ENCODE measurements at places on chromosomes 13 and 19.
A peak's percentile ranks its signal among the peaks of the same experiment; 100 is the strongest.

DNA sequence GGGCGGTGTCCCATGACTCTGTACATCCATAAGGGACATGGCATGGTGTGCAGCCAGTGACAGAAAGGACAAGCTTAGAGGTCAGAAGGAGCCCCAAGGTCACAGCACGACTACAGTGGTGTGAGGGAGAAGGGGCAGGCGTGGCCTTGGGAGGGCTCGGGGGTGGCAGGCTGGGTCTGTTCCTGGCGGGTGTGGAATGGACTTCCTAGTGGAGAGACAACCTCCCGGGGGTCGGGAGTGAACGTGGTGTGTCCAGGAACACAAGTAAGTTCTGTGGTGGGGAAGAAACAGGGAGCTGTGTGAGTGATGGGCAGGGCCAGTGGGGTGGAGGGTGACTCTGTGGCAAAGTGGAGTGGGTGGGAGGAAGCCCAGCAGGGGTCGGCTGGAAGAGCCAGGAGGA lies 279.3 kb downstream of the TEX29 start:
- DNase-seq, result no peak

DNA sequence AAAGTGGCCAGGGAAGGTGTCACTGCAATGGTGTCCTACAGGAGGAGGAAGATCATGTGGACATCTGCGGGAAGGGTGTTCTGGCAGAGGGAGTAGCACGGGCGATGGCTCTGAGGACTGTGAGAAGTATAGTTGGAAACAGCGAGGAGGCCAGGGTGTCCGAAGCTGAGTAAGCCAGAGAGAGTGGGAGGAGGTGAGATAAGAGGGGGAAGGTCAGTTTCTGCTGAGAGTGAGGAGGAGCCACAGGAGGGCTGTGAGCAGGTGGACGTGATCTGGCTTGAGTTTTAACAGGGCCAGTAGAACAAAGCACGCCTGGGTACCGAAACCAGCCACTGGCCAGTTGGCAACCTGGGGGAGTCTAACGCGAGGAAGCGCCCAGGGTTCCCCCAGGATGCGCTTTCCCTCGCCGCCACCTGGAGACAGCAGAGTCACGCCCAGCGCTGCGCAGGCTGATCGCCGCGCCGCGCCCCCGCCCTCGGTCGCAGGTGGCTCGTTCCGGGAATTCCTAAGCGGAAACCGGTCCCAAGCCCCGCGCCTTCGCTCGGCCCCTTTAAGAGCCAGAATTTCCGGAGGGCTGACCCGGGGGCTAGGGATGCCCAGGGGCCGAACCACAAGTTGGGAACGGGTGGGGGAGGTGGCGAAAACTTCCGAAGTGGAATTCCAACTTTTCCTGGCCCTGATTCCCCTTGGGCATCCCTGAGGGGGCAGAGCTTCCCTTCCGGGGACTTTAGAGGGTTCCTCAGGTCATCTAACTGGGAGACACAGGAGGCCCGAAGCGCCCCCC lies 1.1 kb upstream of the LSR start:
- peak; percentile 87 for DNase-seq

- no peak for DNase-seq
Observed at GRCh38 chr19:7965921-7966665, 22.6 kb upstream of the TIMM44 start.

GRCh38 chr13:50453188-50453587 lies 390.3 kb downstream of the DLEU7 start:
- DNase-seq, result no peak

- no peak for DNase-seq
Observed at GRCh38 chr19:1276628-1277022, 1.3 kb downstream of the FAM174C start.

GRCh38 chr13:34349091-34349722 lies 531.3 kb downstream of the RFC3 start:
- no peak for DNase-seq

- peak; percentile 78 for DNase-seq
Observed at GRCh38 chr13:113489549-113490495, 689 bp downstream of the DCUN1D2 start.

GRCh38 chr19:47469719-47470118 lies 2.0 kb downstream of the SLC8A2 start:
- DNase-seq, result no peak

- DNase-seq, result no peak
Observed at GRCh38 chr13:110624766-110625756, 9.7 kb downstream of the NAXD start.

GRCh38 chr19:31947436-31948115 lies 397.8 kb upstream of the ZNF507 start:
- no peak for DNase-seq

- DNase-seq, result no peak
Observed at GRCh38 chr19:7115721-7116120, 46.2 kb downstream of the ZNF557 start.

- DNase-seq, result peak; percentile 97
Observed at GRCh38 chr19:17282488-17283125, 906 bp downstream of the ANKLE1 start.

DNA sequence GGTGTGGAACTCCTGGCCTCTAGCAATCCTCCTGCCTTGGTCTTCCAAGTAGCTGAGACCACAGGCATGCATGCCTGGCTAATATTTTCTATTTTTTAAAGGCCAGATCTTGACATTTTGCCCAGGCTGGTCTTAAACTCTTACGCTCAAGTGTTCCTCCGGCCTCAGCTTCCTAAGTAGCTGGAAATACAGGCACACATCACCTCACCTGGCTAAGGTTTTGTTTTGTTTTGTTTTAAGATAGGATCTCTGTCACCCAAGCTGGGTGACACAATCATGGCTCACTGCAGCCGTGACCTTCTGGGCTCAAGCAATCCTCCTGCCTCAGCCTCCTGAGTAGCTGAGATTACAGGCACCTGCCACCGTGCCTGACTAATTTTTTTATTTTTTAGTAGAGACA lies 5.5 kb upstream of the RLN3 start:
- DNase-seq, result no peak

DNA sequence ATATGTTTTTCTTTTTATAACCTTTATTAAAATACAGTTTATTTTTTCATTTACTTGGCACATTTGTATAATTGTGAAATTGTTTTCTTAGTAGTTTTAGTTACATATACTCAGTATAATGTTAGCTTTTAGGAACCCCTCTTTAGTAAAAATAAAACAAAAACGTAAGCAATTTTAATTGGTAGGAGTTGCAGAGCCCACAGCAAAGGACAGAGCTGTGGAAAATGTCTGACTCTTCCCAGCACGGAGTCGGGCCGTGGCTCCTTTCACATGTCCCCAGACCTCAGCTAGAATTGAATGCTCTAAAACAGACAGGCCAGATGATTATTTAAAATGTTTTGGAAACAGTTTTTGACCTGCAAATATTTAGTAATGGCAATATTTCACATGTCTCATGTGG lies 27.9 kb upstream of the CEACAM21 start:
- DNase-seq, result no peak

DNA sequence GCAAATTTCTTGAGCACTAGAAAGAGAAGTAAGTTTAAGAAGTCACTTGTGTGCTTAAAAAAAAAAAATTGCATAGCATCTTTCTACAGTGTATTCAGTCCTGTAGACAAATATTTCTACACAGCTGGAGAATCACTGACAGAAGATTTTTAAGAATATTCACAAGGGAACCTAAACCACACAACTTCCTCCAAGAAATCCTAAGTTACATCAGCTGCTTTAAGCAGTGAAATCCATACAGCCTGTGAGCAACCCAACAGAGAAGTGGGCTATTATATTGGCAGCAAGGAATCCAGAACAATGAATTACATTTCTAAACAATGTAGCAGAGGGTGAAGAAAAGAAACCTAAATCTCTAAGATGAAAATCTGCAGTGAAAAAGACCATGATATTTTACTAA lies 1.5 kb downstream of the DOCK9 start:
- no peak for DNase-seq

GRCh38 chr13:33206945-33207614 lies 78.5 kb downstream of the STARD13 start:
- DNase-seq, result no peak

DNA sequence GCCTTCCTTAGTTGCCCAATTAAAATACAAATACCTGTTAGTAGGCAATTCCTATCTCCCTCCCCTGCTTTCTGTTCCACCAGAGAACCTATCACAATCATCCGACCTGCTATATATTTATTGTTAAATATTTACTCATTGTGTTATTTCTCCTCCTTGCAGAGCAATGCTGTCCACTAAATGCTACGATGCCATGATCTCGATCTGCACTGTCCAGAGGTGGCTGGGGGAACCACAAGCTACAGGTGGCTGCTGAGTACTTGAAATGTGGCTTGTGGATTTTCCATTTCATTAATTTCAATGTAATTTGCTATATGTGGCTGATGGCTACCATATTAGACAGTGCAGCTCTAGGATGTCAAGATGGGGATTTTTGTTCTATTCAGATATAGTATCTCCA lies 5.1 kb downstream of the KLK6 start:
- no peak for DNase-seq

DNA sequence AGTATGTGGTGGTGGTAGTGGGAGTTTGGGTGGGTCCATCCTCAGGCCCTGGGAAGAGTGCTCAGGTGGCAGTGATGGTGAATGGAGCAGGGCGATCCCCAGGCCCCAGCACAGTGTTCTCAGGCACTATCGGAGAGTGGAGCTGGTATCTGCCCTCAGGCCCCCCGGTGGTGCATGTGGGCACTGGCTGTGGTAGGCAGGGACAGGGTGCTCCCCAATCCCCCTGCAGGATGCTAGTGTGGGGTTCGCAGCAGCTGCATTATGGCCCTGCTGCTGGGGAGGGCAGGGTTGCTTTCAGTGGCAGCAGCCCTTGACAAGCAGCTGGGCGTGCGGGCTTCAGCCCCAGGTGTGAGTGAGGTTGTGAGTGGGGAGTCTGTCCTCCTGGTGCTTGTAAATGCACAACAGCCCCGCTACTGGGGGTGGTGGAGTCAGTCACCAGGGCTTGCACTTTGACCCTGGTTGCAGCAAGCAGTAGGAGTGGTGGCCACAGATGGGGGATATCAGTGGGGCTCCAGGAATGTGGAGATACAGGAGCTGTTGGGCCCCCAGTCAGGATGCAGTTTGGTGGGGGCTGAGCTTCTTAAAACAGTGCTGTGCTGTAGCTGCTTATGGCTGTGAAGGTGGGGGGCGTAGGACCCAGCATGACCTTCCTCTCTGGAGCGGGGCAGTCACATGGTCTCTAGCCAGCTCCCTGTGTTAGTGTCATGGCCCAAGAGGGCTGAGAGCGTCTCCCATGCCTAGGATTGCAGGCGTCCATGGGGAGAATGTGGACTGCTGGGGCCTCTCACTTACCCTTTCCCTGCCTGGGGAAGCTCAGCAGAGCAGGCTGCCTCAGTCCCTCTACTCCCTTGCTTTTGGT lies 38.7 kb upstream of the ARHGEF7 start:
- no peak for DNase-seq

DNA sequence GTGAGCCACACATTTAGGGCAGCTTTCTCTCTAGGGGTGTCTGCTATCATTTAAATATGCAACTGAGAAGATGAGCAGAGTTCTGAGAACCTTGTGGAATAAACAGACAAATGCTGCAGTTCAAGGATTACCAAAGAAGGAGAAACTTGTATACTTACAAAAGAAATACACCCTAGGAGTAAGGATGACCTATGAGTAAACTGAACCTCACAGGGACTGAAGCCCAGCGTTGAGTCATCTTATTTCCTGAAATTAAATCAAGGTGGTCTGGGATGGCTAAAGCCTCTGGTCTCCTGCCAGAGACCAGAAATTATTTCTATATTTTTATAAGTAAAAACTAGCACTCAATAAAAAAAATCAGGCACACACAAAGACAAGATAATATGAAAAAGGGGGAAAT lies 40.1 kb downstream of the FAM216B start:
- DNase-seq, result no peak

GRCh38 chr13:95030821-95031343 lies 270.4 kb downstream of the ABCC4 start:
- no peak for DNase-seq

DNA sequence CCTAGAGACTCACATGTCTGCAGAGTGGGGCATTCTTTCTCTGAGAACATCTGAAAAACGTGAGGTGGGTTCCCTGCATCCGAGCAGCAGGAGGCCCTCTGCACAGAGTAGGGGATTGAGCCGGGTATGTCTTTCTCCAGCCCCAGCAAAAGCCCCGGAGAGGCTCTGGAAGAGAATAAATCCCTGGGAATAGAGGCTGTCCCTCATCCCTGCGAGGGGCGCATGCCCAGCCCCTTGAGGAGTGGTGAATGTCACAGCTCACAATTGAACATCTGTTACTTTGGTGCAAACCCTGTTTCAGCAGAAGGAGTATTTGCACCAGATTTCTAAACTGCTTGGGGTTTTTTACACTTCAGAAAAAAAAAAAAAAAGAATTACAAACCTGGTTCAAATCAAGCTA lies 164.6 kb downstream of the FGF14 start:
- DNase-seq, result no peak

Data from retina (tissue), 1 donor.